ENCODE measurements at places on chromosomes 16 and 17.
A peak's percentile ranks its signal among the peaks of the same experiment; 100 is the strongest.

DNA sequence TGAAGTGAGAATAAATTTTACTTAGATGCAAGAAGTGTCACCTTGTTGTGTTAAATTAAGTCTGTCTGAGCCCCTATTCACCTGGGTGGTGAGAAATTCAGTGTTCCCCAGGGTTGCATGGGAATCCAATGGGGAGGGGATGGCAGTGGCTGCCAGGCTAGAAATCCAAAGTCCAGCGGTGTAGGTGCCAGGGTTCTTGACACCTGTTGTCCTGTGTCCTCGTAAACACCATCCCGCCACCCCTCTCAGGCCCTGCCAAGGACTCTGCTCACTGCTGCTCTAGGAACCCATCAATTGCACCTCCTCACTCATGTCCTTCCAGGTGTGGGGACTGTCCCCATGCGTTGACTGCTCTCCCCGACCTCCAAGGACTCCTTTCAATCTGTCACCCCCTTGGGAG lies 58.9 kb downstream of the CACNG5 start:
- DNase-seq, result no peak

- no peak for DNase-seq
Observed at GRCh38 chr17:51642029-51642428, 381.7 kb downstream of the UTP18 start.

DNA sequence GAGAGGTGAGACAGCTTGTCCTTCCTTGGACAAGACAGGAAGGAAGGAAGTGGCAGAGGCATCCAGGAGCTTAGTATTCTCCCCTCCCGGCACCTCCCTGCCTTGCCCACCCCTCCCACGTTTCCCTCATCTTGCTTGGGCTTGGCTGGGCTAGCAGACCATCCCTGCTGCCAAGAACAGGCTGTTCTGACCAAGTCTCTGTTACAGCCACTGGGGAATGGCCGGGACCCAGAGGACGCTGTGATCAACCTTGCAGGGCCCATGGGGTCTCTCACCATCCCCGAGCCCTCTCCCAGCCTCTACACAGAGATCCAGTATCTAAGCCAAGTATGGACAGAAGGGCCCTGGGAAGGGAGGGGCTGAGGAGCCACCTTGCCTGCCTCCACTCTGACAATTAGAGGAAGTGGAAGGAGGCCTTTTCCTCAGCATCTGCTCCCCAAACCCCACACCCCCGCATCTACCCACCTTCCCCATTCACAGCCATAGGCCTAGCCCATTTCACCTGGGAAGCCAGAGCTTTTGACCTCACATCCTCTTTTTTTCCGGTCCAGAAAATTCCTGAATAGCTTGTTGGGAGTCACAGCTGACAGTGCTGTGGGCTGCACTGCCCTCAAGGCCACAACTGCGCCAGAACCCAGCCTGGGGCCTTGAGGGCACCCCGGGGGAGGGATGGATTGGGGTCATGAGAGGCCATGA lies 14.1 kb downstream of the CD300LG start:
- DNase-seq, result no peak

DNA sequence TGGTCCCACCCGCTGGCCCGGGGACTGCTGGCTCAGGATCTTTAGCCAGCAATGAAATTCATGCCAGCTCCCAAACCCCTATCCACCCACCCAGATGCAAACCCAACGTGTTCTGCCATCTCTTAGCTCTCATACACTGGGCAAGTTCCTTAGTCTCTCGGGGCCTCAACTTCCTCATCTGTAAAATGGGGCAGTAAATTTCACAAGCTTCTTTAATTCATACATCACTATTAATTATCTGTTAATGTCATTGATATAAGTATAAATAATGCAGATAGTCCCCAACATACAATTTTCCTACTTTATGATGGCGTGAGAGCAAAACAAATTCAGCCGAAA lies 398.7 kb downstream of the SOX9 start:
- DNase-seq, result no peak

- no peak for DNase-seq
Observed at GRCh38 chr16:55138298-55138697, 185.7 kb upstream of the IRX6 start.

DNA sequence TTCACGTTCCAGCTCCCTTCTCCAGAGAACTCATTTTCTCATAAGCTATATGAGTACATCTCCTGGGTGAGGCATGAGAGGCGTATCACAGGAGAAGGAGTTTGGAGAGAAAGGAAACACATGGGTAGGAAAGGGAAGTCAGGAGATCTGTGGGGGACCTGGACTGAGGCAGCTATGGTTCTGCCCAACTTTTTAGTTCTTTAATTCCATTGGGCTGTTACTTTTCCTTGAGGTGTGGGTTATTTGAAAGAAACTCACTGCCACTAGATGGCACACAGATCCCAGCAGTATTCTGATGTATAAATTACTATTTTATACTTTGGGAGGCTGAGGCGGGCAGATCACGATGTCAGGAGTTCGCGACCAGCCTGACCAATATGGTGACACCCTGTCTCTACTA lies 63.6 kb downstream of the NUP93 start:
- peak; percentile 15 for DNase-seq

DNA sequence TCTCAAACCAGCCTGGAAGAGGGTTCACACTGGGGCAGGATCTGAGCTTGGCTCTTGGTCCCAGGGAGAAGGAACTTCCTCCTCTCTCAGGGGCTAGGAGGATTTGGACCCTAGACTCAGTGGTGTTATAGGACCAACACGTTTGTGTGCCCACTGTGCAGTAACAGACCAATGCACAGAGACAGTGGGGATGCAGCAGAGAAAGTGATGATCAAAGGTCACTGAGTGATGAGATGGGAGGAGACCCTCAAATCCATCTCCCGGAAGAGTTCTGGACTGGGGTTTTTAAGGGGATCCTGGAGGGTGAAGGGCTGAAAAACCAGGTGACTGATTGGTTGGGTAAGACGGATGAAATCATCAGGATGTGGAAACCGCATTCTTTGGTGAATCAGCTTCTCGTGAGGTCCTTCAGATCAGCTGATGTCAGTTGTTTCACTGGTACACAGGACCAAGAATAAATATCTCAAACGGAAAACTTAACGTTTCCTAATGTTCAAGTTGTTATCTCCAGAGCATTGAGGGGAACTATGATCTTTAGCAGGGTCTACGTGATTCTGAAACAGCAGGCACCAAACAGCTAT lies 3.3 kb upstream of the VAC14 start:
- no peak for DNase-seq

- DNase-seq, result no peak
Observed at GRCh38 chr16:66419527-66419926, 7.6 kb upstream of the BEAN1 start.

DNA sequence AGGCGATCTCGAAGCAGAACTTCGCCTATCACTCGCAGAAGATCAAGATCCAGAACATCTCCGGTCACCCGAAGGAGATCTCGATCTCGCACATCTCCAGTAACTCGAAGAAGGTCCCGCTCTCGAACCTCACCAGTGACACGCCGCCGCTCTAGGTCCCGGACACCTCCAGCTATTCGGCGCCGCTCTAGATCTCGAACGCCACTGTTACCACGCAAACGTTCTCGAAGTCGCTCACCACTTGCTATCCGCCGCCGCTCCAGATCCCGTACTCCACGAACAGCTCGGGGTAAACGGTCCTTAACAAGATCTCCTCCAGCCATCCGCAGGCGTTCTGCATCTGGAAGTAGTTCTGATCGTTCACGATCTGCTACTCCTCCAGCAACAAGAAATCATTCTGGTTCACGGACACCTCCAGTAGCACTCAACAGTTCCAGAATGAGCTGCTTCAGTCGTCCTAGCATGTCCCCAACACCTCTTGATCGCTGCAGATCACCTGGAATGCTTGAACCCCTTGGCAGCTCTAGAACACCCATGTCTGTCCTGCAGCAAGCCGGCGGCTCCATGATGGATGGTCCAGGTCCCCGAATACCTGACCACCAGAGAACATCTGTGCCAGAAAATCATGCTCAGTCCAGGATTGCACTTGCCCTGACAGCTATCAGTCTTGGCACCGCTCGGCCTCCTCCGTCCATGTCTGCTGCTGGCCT lies 10.5 kb downstream of the ELOB start:
- DNase-seq, result no peak

- DNase-seq, result no peak
Observed at GRCh38 chr16:51048544-51048943, 102.5 kb downstream of the SALL1 start.

DNA sequence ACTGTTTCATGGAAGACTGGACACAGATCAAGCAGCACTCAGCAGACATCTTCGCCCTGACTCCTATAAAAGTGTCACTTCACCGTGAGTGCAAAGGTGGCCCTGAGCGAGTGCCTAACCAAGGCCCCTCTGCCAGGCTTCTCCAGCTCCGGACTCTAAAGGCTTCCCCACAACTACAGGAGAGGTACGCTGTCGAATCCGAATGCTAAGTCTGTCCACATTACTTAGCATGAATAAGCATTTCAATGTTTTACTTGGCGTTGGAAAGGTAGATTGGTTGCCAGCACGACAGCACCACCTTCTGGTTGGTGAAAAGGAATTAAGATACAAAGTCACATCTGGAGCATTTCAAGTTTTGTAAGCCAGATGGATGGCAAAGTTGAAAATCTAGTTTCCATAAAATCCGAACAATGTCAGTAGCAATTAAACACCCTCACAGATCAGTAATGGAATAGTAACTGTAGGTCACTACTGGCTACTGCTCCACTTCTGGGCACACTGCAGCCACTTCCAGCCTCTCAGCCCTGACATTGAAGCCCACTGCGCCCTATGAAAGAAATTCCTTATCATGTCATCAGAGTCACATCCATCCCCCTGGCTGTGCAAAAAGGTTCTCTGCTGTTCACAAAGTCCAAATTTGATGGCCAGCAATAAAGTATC lies 100.9 kb downstream of the PARN start:
- DNase-seq, result peak; percentile 78

DNA sequence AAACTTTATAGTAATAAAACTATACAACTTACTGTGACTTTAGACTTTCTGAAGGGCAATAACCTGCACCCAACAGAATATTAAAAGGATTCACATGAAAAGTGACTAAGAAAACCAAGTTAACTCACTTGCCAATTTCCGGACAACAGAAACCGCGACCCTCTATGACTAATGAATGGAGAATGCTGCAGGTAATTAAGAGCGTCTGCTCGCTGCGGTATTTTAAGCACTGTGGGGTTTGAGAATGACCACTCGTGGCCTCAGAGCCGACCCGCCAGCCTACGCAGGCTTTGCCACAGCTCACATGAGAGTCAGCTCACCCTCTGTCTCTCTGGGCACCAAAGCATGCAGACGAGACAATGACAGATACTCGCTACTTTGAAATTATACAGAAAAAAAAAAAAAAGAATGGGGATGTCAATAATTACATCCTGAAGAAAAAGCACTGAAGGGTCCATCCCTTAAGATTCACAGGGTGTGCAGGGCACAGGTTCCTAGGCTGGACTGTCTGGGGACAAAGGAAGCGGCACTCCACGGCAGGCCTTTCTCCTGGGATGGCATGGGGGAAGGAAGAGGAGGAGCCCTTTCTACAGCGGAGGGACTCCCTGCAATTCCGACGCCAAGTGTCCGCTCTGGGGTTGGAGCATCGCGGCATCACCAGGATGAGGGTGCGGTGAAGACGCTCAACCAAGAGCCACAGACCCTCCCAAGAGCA lies 35.0 kb downstream of the ZCCHC14 start:
- DNase-seq, result peak; percentile 88

GRCh38 chr16:968620-969019 lies 2.2 kb downstream of the LMF1 start:
- no peak for DNase-seq

DNA sequence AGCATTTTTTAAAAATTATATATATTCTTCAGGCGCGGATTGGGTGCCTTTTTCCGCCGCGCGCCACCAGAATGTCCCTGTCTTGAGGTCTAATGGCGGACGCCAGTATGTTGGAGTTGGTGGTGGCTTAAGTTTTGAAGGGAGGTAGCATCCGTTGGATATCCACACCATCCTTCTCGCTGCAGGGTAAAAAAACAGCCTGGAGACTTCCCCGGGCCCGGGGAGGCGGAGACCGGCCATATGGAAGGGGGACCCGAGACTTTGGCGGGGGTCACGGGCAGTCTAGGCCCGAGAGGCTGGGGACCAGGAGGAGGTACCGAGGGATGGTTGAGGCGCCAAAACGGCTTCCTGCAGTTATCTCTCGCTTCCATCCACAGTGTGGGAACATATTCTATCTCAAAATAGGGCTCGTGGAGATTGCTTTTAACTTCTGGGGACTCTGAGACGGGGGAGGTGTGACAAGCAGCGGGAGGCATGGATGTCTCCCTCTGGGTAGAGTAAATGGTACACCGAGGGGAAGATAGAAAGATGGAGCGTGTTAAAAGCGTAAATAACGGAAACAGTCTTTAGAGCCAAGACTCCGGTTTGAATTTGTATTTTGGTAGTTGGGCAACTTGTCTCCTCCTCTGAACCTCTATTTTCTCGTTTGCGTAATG lies at the start of gene SF3B3:
Gene SF3B3, plus strand, starts transcription at position 74 of the 656 bp plus-strand sequence. CDS start 2,841 bp downstream, outside the sequence.
- DNase-seq, result no peak

- no peak for DNase-seq
Observed at GRCh38 chr17:48043176-48043575, 5.0 kb upstream of the NFE2L1 start.

DNA sequence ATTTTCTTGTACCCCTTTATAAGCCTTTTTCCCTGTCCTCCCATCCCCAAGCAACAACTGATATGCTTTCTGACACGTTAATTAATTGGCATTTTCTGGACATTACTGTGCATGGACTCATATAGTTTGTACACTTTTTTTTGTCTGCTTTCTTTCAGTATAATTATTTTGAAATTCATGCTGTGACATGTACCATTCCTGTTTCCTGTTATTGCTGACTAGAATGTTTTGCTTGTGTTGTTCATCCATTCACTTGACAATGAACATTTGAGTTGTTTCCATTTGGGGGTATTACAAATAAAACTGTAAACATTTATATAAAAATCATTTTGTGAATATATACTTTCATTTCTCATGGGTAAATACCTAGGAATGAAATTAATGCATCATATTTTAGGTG lies 50.6 kb downstream of the RBBP6 start:
- DNase-seq, result no peak

GRCh38 chr17:70875729-70876310 lies 706.5 kb downstream of the KCNJ2 start:
- DNase-seq, result no peak

GRCh38 chr16:89365044-89365467 lies 125.3 kb downstream of the ANKRD11 start:
- no peak for DNase-seq

- DNase-seq, result no peak
Observed at GRCh38 chr16:8808613-8809353, 11.1 kb downstream of the PMM2 start.

GRCh38 chr16:2881783-2882649 lies 999 bp upstream of the FLYWCH2 start:
- no peak for DNase-seq

GRCh38 chr17:76531486-76532038 lies 5.9 kb downstream of the CYGB start:
- DNase-seq, result no peak

DNA sequence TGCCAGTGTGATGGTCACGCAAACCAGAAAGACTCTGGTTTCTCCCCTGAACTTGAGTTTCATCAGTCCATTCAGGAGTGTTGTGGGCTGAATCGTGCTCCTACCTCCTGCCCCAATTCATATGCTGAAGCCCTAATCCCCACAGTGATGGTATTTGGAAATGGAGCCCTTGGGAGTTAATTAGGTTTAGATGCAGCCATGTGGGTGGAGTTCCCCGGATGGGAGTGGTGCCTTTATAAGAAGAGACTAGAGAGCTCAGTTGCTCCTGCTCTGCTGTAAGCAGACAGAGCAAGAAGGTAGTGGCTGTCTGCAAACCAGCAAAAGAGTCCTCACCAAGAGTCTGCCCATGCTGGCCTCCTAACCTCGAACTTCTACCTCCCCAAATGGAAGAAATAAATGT lies 160.3 kb upstream of the DYNLRB2 start:
- DNase-seq, result no peak

GRCh38 chr17:41775394-41776226 lies 10.9 kb downstream of the JUP start:
- DNase-seq, result no peak

GRCh38 chr16:10597187-10597601 lies 16.8 kb upstream of the EMP2 start:
- DNase-seq, result no peak
